Activated T-helper 2 cell treated with anti-CD3 and anti-CD28 coated beads, Interferon-gamma antibody, Interleukin-2, Interleukin-4, amounts not matched to agents 10 μg/mL and 5 μg/mL and 100 μg/mL, durations not matched to agents 14 hours and 24 hours and 36 hours (primary cell): ENCODE measurements at places on chromosomes 3 and 15.

DNA sequence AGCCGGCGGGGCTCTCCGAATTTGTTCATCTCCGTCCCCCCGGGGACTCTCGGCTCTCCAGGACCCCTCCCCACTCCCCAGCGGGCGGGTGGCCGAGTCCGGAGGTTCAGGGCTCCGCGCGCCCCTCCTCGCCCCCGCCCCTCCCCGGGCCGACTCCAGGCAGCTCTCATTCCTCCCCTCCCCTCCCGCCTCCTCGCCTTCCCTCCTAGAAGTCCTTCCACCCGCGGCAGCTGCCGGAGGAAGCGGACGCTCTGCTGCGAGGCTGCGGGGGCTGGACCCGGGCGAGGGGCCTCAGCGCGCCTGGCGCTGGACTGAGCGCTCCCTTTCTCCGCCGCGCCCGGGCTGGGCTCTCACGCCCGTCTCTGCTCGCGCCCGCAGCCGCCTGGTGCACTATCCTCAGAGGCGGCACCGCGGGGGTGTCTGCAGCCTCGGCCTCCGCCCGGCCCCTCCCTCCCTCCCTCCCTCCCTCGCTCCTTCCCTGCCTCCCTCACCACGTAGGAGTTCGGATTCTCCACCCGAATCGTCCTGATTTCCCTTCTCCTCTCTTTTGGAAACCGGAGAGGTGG lies at the start of gene ROBO2:
TSS of gene ROBO2 (plus strand) at position 494 of the 566 bp plus-strand sequence. CDS start 687 bp downstream, outside the sequence.
- no peaks in the 10 kb centered on the region for H3K4me1 ChIP-seq
- no peak within 1 kb of the TSS for H3K27ac ChIP-seq
- no peak within 1 kb of the TSS for H3K4me3 ChIP-seq
- H3K27me3 ChIP-seq = peaks cover 22% of the 10 kb centered on the region
- no peaks in the 10 kb centered on the region for H3K36me3 ChIP-seq
- DNase-seq = no peak

DNA sequence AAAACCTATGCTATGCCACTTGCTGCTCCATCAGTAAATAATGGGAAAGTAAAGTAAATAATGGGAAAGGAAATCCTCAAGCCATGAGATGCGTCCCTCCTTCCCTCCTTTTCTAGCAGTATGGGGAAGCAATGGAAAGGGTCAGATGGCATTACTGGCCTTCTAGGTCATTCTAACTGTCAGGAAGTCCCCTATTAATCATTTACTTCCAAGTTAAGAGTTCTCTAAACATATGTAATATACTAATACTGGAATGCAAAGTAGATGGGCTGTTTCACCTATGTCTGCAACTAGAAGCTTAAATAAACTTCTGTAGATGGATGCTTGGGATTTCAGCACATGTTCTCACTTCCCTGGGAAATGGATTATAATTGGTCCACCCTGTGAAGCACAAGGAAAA lies 55.9 kb downstream of the MDFIC2 start:
- H3K4me1 ChIP-seq = no peaks in the 10 kb centered on the region
- no peak overlapping the region for H3K27ac ChIP-seq
- no peak overlapping the region for H3K4me3 ChIP-seq

- no peak overlapping the region for H3K4me3 ChIP-seq
- DNase-seq = no peak
- H3K36me3 ChIP-seq = no peaks in the 10 kb centered on the region
- H3K27ac ChIP-seq = no peak overlapping the region
These were observed 498.5 kb upstream of the GBE1 start for GRCh38 chr3:82259994-82260393.

GRCh38 chr15:47961401-47962090 lies 159.2 kb upstream of the SLC24A5 start:
- H3K4me3 ChIP-seq = peak overlapping the region; percentile 43
- peak; percentile 36 for DNase-seq
- peaks cover 17% of the 10 kb centered on the region for H3K27me3 ChIP-seq
- H3K4me1 ChIP-seq = peaks cover 33% of the 10 kb centered on the region

DNA sequence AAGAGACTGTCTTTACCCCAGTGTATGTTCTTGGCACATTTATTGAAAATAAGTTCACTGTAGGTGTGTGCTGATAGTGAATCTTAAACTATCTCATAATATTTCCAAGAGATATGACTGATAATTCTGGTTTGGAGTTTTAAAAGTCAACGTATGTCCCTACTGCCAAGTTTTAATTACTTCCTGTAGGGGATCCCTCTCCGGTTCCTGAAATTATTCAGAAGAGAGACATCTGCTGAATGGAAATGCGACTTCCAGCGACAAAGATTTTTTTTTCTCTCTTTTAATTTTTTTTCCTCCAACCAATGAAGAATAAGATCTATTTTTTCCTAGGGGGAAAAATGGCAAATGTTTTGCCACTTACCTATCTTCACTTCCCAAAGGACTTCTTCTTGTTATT lies 498.9 kb upstream of the TGFBR2 start:
- peaks cover 14% of the 10 kb centered on the region for H3K27me3 ChIP-seq
- H3K27ac ChIP-seq = no peak overlapping the region
- H3K36me3 ChIP-seq = no peaks in the 10 kb centered on the region

DNA sequence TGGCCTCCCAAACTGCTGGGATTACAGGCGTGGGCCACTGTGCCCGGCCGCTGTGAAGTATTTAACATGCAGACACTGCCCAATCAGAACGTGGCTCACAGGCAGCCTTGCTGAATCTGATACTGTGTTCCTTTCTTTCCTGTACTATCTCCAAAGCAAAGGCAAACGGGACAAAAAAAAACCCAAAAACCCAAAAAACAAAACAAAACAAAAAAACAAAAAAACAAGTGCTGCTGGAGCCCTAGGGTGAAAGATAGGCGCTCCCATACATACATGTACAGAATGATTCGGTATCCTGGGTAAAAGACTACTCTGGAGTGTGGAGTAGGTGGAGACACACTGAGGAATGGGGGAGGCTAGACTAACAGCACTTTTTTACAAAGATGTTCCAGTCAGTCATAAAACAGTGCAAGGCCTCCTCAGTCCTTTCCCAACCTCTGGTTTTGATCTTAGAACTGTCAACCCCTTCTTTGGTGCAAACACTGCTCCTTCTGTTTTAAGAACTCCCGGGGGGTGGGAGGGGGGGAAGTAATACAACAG lies 7.7 kb upstream of the MAP1A start:
- peak overlapping the region; percentile 89 for H3K27ac ChIP-seq
- DNase-seq = no peak
- peaks cover 45% of the 10 kb centered on the region for H3K4me1 ChIP-seq

DNA sequence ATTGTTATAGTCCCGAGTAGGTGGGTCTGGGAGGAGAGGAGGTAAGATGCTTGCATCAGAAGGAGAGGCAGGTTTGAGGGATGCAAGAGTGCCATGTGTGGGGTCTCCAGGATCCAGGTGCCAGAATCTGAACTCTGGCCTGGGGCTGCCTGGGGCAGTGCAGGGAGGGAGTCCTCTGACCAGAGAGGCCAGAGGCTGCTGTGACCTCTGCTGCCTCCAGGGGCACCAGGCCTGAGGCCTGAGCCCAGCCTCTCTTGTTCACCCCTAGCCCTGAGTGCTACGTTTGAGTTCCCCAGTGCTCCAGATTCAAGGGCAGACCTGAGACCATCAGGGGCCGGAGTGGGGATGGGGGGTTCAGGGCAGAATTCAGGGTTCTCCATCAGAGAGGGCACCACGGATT lies 7.4 kb downstream of the SLC38A3 start:
- H3K27me3 ChIP-seq = peaks cover 6% of the 10 kb centered on the region
- no peaks in the 10 kb centered on the region for H3K36me3 ChIP-seq
- DNase-seq = no peak
- H3K4me1 ChIP-seq = no peaks in the 10 kb centered on the region
- no peak overlapping the region for H3K4me3 ChIP-seq

- H3K36me3 ChIP-seq = no peaks in the 10 kb centered on the region
- no peak overlapping the region for H3K4me3 ChIP-seq
- no peaks in the 10 kb centered on the region for H3K4me1 ChIP-seq
- H3K27me3 ChIP-seq = peaks cover 4% of the 10 kb centered on the region
- H3K27ac ChIP-seq = no peak overlapping the region
- no peak for DNase-seq
These were observed 78.5 kb upstream of the RNU6-1 start for GRCh38 chr15:67918205-67918861.

GRCh38 chr3:108125550-108126071 lies 34.8 kb upstream of the CD47 start:
- H3K27ac ChIP-seq = peak overlapping the region; percentile 99
- DNase-seq = peak; percentile 54
- H3K36me3 ChIP-seq = peaks cover 46% of the 10 kb centered on the region

DNA sequence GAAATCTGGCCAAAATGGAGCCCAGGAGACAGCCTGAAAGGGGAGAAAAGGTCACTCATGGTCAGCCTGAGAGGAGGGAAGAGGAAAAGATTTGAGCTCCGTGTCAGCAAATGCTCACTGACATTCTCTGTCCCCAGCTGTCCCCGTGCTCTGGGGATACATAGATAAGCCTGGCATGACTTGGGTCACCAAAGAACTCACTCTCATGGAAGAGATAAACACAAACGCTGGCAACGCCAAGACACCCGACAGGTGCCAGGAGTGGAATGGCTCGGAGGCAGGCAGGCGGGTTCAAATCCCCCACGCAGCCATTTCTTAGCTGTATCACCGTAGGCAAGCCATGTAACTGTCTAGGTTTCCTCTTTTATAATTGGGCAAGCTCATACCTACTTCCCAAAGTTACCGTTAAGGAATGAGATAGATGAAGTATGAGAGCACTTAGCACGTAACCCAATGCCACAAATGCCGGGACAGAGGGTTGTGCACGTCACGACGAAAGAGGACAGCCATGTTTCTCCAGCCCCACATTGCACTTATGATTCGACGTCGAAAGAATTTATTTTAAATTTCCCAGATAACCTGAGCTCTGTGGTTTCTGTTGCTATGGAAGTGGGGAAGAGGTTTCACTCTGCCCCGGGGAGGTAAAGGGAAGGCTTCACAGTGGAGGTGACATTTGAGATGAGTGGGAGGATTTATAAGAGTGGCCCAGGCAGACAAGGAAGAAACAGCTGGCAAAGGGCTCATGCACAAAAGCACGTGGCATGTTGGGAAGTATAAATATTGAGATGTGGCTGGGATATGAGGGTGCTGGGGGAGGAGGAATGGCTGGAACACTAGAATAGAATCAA lies 41.4 kb upstream of the TSEN2 start:
- no peak overlapping the region for H3K27ac ChIP-seq
- no peaks in the 10 kb centered on the region for H3K36me3 ChIP-seq
- H3K27me3 ChIP-seq = peaks cover 15% of the 10 kb centered on the region
- no peak for DNase-seq
- no peak overlapping the region for H3K4me3 ChIP-seq

DNA sequence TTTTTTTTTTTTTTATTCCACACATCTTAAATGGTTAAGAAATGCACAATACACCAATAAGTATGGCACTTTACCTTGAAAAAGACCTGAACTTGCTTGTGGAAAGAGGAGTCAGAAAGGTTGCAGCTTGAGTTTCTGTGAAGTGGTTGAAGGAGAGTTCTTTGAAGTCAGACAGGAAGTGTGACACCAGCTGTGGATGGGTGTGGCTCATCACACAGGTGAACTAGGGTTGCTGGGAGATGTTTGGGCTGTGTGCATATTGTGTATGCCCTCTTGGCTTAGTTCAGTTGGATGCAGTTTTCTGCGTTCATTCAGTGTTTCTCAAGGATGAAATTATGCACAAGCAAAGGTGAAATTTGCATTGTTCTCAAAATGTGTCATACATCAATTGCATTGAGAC lies 6.3 kb downstream of the AEN start:
- H3K4me3 ChIP-seq = peak overlapping the region; percentile 51
- peaks cover 91% of the 10 kb centered on the region for H3K36me3 ChIP-seq
- peak overlapping the region; percentile 54 for H3K27ac ChIP-seq
- peaks cover 74% of the 10 kb centered on the region for H3K4me1 ChIP-seq
- H3K27me3 ChIP-seq = no peaks in the 10 kb centered on the region
- peak; percentile 66 for DNase-seq

DNA sequence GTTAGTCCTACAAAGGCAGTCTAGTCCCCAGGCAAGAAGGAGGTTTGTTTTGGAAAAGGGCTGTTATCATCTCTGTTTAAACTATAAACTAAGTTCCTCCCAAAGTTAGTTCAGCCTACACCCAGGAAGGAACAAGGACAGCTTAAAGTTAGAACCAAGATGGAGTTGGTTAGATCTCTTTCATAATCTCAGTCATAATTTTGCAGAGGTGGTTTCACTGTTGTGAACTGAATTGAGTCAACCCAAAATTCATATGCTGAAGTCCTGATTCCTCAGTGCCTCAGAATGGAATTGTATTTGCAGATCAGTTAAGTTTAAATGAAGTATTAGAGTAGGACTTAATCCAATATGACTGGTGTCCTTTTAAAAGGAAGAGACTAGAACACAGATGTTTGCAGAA lies 101.0 kb upstream of the C3orf80 start:
- no peak overlapping the region for H3K4me3 ChIP-seq
- H3K27ac ChIP-seq = peak overlapping the region; percentile 3
- DNase-seq = no peak
- H3K36me3 ChIP-seq = no peaks in the 10 kb centered on the region

GRCh38 chr3:108223928-108224327 lies 1.7 kb upstream of the IFT57 start:
- peak overlapping the region; percentile 94 for H3K4me3 ChIP-seq
- peak overlapping the region; percentile 89 for H3K27ac ChIP-seq
- no peaks in the 10 kb centered on the region for H3K36me3 ChIP-seq
